ENCODE measurements at places on chromosomes 7 and 10.
A peak's percentile ranks its signal among the peaks of the same experiment; 100 is the strongest.

GRCh38 chr7:100090527-100091410 is 2.0 kb downstream of the COPS6 start:
- DNase-seq, result no peak

DNA sequence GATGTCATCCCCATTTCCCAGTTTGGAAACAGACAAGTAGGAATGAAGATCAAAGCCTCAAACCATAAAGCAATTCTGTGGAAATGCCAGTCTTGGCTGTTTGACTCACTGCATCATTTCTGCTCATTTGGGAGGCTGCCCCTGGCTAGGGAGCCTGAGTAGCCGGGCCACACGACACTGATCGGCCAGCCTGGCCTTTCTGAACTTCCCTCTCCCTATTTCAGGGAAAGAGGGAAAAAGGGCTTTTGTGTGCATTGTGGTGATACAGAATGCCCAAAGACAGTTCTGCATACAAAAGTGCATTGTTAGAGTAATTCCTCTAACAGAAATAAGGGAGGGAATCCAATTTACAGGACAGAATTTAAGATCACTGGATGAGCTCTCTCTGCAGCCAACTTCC is 41.7 kb upstream of the OPALIN start:
- DNase-seq, result no peak

DNA sequence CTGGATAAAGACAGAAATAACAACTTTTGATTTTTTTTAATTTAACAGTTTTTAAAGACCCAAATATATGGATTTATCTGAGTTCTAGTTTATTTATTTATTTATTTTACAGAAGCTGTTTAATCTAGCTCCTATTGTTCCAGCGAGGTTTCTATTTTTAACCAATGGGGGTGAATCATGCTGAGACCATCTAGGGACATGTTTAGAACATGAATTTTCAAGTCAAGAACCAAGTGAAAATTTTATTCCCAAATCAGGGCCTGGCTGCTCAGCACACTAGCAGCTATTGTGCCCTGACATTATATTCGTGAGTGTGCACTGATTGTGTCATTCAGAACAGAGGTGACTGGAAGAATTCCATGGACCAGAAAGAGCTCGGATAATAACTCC is 24.6 kb upstream of the MPP7 start:
- no peak for DNase-seq

DNA sequence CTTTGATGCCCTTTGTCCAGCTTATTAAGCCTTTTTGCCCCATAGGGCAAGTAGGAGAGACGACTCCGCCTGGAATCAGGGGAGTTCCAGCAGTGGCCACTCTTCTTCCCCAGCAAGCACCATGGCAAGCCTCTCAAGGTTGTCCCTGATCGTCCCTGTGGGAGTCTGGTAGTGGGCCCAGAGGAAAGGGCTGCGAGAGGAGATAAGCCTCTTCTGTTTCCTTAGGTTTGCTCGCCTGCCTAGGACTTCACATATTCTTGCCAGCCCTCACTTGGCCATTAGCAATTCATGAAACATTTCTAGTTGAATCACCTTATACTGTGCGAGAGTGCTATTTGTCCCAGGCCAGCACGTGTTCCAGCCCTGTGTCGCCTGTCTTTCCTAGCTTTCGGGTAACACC is 47.8 kb upstream of the CPN1 start:
- no peak for DNase-seq

GRCh38 chr7:2709553-2710285 is 21.7 kb downstream of the AMZ1 start:
- DNase-seq, result peak; percentile 99

GRCh38 chr7:79304711-79305110 is 148.8 kb downstream of the MAGI2 start:
- DNase-seq, result no peak

DNA sequence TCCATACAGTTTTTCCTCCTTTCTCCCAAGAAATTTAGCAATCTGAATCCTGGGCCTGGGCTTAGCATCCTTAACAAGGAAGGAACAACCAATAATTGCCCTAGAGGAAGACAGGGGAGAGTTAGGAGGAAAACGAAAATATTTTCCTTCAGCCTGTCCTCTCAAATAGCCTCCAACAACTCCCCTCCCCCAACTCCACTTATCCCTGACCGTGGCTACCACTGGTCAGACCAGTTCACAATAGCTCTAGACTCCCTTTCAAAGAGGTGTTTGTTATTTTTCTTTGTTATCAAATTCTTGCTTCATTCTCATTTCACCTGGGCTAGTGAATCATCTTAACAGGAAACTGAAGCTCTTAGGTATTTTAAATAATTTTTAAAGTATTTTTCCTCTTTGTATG is 114.1 kb downstream of the CPED1 start:
- DNase-seq, result no peak

GRCh38 chr7:43502941-43503340 is 80.0 kb upstream of the STK17A start:
- no peak for DNase-seq

DNA sequence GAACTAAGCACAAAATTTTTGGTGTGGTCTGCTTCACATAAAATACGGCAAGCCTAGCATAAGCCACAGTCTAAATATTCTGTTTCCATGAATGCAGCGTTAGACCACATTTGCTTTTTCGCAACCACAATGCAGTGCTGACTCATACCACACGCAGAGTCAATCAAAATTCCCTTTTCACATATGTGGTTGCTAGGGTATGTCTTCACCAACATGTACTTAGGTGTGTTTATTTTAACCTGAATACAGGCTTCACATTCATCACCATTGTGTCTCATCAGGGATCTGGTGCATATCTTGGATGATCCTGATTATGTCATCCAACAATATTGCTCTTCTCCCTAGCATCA is 90.8 kb downstream of the CHN2 start:
- DNase-seq, result no peak

DNA sequence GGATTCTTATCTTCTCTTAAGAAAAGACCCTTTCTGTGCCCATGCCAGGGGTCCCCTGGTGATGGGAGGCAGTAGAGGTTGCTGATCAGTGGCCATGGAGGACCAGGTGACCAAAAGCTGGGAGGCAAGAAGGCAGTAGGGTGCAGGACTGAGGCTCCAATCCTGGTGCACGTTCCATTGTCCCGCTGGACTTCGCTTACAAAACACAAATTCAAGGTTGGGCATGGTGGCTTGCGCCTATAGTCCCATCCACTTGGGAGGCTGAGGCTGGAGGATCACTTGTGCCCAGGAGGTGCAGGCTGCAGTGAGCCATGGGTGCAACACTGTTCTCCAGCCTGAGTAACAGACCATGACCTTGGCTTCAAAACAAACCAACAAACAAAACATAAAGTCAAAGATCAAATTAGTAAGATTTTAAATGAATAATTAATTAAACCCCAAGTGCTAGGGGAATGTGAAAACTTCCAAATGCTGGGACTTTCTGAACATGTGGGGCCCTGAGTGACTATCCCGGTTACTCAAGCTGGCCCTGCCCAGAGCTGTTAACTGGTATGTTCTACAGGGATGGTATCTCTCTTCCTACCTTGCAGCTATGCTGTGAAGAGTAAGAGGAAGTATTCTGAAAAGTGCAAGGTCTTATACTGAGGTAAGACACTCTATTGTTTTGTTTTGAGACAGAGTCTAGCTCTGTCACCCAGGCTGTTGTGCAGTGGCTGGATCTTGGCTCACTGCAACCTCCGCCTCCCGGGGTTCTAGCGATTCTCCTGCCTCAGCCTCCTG is 97.6 kb downstream of the LYZL2 start:
- no peak for DNase-seq

DNA sequence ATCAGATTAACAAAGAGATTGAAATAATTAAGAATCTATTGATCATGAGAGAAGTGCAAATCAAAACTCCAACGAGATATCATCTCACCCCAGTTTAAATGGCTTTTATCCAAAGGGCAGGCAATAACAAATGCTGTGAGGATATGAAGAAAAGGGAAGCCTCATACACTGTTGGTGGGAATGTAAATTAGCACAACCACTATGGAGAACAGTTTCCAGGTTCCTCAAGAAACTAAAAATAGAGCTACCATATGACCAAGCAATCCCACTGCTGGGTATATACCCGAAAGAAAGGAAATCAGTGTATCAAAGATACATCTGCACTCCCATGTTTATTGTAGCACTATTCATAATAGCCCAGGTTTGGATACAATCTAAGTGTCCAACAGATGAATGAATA is 13.8 kb downstream of the FGL2 start:
- DNase-seq, result no peak

DNA sequence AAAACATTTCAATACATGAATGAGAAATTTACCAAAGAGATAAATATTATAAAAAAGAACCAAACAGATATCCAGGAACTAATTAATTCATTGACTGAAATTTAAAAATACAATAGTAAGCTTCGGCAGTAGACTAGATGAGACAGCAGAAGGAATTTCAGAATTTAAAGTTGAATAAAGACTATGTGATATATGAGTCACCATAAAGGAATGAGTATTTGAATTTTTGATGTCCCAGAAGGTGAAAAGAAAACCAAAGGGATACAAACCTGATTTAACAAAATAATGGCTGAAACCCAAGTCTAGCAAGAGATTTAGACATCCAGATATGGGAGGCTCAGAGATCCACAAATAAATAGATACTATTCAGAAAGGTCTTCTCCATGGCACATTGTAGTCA is 623.9 kb upstream of the FOXK1 start:
- DNase-seq, result no peak

DNA sequence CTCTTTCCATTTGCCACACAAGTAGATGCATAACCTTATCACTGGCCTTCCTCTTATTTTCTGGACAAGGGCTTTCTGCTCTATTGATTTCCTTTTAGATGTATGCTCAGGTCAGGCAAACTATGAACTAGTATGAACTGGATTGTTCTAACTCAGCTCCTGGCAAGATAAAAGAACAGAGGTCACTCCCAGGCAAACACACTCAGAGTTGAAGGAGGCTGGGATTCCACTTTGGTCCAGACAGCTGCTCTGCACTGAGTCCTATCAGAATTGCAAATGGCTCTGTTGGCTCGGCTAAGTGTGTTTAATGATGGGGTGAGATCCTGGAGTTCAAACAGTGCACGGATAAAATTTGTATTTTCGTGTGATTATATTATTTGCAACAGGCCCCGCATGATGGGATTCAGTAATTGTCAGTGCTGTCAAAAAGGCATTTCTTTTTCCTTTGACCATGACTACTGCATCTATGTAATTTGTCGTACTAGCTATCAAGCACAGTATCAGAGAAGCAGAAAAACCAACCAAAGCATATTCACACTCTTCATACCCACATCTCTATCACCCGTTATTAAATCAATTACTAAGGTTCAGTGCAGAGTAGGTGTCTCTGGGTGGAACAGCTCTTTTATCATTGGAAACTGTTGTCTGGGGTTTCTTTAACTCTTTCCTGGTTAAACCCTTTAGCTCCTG is 288.1 kb upstream of the PRKCQ start:
- DNase-seq, result no peak

- no peak for DNase-seq
Measured at GRCh38 chr7:12303062-12303461, 92.0 kb downstream of the TMEM106B start.

DNA sequence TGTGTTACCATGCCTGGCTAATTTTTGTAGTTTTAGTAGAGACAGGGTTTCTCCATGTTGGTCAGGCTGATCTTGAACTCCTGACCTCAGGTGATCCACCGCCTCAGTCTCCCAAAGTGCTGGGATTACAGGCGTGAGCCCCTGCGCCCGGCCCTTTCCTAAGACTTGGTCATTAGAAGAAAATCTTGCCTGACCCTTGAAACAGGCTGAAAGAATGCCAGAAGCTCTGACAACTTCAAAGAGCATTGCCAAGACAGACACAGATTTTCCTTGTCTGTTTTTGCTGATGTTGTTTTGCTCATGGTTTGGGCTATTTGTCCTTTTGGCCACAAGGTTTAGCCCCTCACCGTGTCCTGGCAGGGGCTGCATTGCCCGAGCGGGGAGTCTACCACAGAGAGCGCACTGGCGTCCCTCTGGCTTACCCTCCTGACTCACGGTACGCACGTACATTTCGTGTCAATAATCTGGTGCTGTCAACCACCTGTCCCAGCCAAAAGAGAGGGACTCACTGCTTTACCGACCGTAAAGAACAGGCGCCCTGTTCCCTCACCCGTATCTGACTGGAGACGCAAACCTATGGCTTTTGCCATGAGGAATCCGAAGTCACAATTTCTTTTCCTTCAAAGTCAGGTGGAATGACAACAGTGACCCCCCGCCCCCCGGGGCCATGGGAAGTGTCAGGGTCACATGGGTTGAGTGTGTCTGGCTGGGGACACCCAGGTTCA is 10.1 kb upstream of the INPP5A start:
- no peak for DNase-seq

GRCh38 chr7:119392-120163 is 72.8 kb upstream of the FAM20C start:
- no peak for DNase-seq

- DNase-seq, result no peak
Measured at GRCh38 chr7:1532456-1533254, 2.2 kb downstream of the MAFK start.

DNA sequence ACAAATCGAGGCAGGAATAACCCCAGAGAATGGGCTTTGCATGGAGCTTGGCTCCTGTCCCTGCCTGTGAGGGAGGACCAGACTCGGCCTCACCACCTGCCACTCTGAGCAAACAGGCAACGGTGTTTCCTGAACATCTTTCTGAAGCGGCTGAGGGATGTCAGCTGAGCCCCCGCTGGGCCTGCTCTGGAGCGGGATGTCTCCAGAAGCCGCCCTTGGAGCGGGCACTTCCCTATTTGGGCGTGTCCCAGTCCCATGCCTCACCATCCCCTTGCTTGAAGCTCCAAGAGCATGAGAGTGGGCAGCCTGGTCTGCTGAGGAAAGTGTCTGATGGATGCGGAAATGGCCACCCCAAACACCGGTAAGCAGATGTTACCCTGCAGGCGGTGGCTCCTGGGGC is 10.2 kb downstream of the ALKBH4 start:
- DNase-seq, result no peak

DNA sequence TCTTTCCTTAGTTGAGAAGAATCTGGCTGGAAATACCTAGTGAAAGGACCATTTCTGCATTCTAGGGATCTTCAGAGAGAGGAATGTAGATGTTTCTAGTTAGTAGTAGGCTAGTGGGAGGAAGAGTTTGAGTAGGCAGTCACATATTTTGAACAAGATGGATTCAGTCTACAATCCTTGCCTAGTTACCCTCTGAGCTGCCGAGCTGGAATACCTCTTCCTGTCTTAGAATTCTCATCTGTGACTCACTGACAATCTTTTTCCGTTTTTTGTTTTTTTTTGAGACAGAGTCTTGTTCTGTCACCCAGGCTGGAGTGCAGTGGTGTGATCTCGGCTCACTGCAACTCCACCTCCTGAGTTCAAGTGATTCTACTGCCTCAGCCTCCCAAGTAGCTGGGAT is 30.7 kb upstream of the PLPP4 start:
- DNase-seq, result no peak

DNA sequence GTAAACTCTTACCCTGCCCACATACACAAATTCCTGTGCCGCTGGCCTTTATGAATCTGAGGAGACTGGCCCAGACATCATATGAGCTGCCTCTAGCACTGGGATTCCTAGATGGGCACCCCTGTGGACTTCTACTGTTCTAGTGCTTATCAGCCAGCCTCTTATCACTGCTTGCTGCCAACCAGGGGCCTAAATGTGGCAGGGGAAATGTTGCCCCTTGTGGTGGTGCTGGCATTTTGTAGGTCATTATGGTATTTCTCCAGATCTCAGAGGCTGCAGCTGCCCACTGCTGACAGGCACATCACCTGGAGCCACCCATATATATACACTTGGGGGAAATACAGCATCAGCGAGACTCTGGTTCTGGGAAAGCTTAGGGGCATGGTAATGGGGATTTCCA is 5.4 kb downstream of the SFR1 start:
- no peak for DNase-seq

Data from HuH-7 (cell line).